ENCODE measurements at places on chromosomes 4 and X.

GRCh38 chr4:140568507-140569306 is at the start of gene UCP1:
UCP1 (minus strand) TSS chr4:140568961; CDS start chr4:140568729, 232 bp downstream.
- DNase-seq: no peak

GRCh38 chrX:133402042-133402453 is 13.2 kb downstream of the GPC4 start:
- no peak for DNase-seq

- no peak for DNase-seq
Observed at GRCh38 chr4:123088501-123088900, 166.1 kb upstream of the NUDT6 start.

DNA sequence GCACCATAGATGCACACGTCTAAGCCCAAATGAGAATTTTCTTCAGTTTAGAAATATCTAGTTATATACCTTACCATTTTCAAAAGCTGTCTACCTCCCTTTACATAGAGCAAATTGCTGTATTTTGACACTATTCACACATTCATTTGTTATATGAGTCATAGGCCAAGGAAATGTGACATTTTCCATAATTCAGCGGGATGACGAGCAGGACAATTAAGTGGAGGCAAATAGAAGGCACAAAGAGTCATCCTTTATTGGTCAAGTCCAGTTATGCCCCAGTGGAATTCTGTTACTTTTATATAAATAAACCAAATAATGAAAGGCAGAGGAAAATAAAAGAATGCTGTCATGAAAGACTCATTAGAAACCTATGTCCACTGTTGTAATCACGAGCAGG is 27.9 kb downstream of the FGF13 start:
- DNase-seq: no peak

GRCh38 chr4:121777625-121778024 is 12.7 kb upstream of the SMIM43 start:
- no peak for DNase-seq
